ENCODE measurements at places on chromosomes 13 and 19. TPM values are rescaled to one million over a fixed set of nuclear protein-coding genes. Genes with fewer than 3 reads are reported as not detected.

GRCh38 chr19:10372690-10373089 is 7.7 kb downstream of the TYK2 start:
- no peak for DNase-seq

- no peak for DNase-seq
These were observed 21.2 kb upstream of the DOCK9 start for GRCh38 chr13:98998831-98999638.

DNA sequence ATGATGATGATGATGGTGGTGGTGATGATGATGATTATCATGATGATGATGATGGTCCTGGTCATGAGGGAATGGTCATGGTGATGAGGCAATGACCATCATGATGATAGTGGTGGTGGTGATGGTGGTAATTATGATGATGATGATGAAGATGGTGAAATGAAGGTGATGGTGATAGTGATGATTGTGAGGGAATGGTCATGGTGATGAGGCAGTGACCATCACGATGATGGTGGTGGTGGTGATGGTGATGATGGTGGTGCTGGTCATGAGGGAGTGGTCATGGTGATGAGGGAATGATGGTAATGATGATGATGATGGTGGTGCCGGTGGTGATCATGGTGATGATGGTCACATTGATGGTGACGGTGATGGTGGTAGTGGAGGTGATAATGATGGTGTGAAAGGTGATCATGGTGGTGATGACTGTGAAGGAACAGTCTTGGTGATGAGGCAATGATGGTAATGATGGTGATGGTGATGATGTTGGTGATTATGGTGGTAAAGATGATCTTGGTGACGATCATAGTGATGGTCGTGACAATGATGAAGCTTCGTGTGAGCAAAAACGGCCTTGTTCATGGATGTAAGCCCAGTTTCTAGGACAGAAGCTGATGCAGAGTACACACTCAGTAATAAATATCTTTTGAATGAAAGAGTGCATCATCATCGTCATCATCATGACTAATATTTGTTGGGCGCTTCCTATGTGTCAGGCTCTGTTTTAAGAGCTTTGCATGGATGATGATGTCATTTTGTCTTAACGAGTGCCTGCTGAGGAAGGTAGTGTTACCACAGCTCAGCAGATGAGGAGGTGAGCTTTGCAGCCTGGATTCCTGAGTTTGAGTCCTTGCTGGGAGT is 17.3 kb downstream of the SBK2 start:
- no peak for DNase-seq

GRCh38 chr13:58704953-58705352 is 1073.4 kb downstream of the PCDH17 start:
- DNase-seq, result no peak

DNA sequence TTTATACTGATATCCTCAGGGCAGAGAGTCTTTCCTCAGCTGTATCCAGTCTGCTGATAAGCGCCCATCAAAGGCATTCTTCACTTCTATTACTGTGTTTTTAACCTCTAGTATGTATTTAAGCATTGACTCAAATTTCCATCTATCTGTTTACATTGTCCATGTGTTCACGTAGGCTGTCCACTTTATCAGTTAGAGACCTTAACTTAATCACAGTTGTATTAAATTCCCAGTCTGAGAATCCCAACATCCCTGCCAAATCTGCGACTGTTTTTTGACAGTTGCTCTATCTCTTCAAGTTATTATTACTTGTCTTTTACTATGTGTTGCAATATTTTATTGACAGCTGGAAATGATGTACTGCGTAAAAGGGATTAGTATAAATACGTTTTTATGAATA is 1613.7 kb upstream of the MIR17HG start:
- no peak for DNase-seq

The GRK1 gene
- total RNA-seq, result 0.54 TPM

The ZNF324 gene
- 10.5 TPM for total RNA-seq

The S1PR5 gene
- not detected for total RNA-seq

The DLEU7 gene
- not detected for total RNA-seq

The ZNF628 gene
- total RNA-seq, result 8.7 TPM
